ENCODE measurements at places on chromosomes 3 and 15.

- DNase-seq: no peak
Observed at GRCh38 chr15:96561593-96561992, 231.1 kb downstream of the NR2F2 start.

DNA sequence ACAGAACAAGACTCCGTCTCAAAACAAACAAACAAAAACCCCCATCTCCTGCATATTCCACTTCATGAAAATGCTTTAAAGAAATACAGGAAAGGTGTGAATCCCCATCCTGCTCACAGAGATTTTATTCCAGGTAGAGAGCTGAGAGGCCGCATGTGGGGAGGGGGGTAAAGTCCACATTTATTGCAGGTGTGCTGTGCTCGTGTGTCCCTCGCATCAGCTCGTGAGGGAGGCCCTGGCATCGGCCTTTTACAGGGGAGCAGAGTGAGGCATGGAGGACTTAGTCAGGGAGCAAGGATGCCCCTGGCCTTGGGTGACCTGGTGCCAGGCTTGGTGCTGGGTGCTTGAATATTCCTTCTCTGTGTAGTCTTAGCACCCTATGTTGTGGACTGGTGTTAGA is 413.5 kb upstream of the C2CD4B start:
- no peak for DNase-seq

GRCh38 chr3:27326202-27326601 is 43.0 kb downstream of the NEK10 start:
- DNase-seq: no peak

GRCh38 chr3:185699927-185700326 is 113.8 kb downstream of the SENP2 start:
- DNase-seq: no peak

DNA sequence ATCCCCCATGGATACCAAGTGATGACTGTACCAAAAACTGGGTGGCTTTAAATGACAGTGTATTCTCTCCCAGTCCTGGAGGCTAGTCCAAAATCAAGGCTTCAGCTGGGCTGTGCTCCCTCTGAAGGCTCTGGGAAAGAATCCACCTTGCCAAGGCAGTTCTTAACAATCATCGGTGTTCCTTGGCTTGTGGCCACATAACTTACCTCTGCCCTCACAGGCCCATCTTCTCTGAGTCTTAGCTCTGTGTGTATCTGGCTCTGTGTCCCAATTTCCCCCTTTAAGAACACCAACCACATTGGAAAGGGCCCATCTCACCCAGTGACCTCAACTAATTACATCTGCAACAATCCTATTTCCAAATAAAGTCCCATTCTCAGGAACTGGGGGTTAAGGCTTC is 503.0 kb upstream of the PROK2 start:
- no peak for DNase-seq

DNA sequence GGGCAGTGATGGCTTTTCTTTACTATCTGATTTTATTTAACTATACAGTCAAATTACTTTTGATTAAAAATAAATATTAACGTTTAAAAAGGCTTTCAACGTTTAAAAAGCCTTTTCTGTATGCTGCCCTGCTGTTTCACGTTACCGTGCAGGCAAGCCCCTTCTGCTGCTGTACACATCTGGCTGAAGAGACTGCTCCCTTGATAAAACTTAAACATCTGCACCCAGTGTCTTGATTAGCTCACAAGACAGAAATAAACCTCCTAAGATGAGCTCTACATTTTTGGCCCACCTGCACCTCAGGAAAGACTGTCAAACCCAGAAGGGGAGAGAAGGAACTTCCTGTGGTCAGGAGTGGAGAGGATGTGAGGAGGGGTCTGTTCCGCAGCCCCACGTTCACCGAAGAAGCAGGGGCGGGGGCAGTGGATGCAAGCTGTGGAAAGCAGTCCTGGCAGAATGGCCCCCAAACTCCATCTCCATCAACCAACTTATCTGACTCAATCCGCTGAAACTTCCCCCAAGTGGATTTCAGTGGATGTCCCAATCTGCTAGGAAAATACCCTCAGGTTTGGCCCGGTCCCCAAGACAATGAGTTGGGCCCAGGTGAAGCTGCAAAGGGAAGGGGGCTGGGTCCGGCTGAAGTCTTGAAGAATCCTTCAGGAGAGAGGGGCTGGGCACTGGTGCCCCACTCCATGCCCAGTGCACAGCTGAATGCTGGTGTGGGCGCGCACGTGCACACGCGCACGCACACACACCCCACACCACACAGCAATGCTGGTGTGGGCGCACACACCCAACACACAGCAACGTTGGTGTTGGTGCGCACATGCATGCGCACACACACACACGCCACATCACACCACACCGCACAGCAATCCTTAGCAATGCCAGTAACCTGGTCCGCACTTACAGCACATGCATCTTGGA is 88.6 kb downstream of the LRIG1 start:
- no peak for DNase-seq

- no peak for DNase-seq
Observed at GRCh38 chr3:6551165-6551564, 309.8 kb upstream of the GRM7 start.

DNA sequence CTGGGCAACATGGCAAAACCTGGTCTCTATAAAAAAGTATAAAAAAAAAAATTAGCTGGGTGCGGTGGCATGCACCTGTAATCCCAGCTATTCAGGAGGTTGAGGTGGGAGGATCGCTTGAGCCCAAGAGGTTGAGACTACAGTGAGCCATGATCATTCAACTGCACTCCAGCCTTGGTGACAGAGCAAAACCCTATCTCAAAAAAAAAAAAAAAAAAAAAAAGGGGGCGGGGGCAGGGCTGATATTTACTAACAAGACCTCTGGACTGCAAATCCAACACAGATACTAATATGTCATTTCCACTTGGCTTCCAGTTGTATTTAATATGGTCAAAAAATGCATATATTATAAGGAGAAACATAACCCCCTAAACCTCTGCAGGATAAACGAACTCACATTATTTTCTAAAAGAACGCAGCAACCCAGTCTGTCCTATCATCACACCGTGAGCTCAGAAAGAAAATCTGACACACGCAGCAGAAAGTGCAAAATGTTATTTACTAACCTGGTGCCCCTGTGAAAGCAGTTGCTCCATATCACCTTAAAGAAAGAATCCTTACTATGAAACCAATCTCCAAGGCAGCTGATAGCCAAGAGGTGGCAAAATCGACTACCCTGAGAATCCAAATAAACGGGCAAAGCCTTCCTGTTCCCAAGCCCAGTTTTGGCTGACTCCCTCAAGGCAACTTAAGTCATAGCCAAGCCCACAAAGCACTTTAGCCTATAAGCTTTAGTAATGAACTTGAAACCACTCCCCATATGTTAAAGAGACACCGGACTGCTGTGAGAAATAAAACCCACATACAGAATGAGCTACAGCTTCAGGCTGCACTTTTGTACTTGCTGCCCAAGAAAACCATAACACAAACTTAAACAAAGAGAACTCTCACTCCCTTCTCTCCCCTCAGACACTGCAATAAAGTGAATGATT is 39.3 kb downstream of the PLD1 start:
- no peak for DNase-seq

DNA sequence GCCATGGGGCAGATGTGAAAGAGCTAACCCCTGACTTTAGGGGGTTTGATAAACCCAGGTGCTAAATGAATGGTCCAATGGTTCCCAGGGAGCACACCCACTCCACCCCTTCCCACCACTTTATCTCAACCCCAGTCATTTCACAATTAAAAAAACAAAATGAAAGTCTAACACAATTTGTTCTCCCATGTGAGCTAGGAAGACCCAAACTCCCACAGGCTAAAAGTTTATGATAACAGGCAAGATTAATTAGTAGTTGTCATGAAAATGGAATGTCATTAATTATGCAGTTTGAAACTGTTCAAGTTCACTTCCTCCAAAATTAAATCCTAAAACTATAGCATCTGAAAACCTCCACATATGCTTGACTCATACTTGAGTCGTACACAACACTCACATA is 63.3 kb upstream of the TPM1 start:
- DNase-seq: no peak

- DNase-seq: no peak
Observed at GRCh38 chr3:175477651-175478224, 618.6 kb downstream of the NAALADL2 start.

- DNase-seq: no peak
Observed at GRCh38 chr3:32757618-32758374, 60.0 kb upstream of the TRIM71 start.

DNA sequence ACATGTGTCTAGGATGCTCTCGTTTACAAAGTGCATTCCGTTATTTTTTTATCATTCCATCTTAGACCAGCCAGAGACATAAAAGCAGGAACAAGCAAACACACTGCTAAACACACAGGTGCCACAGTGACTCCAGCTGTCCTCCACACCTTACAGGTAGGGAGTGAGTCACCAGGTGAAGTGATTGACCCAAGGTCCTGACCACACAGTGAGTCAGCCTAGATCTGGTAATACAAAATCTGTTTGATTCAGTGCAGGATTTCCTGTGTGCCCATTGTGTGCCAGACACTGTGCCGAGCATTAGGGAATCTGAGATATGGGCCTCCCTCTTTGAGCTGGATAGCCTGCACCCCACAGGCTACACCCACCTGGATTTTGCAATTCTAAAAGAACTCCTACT is 16.7 kb upstream of the BFSP2 start:
- DNase-seq: no peak

DNA sequence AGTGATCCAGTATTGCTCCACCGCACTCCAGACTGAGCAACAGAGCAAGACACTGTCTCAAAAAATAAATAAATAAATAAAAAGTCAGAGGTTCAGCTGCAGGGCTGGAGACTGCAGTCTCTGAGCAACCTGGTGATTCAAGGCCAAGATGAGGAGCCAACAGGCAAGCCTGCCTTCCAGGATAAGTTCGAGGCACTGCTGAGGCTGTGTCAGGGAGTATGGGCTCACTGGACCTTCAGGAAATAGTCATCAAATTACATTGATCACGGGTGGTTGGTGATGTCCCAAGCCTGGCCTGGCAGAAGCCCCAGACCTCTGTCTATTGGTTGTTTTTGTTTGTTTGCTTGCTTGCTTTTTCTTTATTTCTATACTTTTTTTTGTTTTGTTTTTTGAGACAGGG is 41.5 kb downstream of the IDH2 start:
- DNase-seq: no peak

GRCh38 chr3:187706971-187707370 is 4.6 kb upstream of the RTP2 start:
- DNase-seq: no peak

DNA sequence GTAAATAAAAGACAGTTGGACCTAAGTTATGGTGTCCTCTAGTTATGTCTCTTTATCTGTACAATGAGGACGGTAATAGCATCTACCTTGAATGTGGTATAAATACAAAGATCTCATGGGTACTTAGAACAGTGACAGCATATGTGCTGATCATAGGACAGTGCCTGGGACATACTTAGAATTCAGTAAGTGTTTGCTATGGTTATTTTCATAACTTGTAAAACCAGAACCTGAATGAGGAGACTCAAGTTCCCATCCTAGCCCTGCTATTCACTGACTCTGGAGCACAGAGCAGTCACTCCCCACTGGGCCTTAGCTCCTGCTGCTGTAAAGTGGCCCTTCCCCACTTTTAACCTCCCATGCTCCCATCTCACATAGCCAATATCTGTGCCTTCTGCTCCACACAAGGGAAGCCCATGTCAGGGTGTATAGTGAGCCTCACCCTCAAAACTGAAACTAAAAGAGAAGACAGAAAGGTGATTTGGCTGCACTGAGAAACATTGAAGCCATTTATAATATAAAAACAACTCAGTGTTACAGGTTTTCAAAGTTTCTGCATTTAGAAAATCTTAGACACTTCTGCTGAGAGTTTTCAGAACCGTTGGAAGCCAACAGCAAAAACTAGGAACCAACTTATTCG is 225.4 kb upstream of the UBE2E2 start:
- DNase-seq: no peak

GRCh38 chr3:178056868-178057267 is 479.4 kb upstream of the KCNMB2 start:
- DNase-seq: no peak

GRCh38 chr15:42060797-42061196 is 33.6 kb downstream of the PLA2G4D start:
- DNase-seq: no peak
